AG10803 (cell line): ENCODE measurements at places on chromosomes 3 and 15.

DNA sequence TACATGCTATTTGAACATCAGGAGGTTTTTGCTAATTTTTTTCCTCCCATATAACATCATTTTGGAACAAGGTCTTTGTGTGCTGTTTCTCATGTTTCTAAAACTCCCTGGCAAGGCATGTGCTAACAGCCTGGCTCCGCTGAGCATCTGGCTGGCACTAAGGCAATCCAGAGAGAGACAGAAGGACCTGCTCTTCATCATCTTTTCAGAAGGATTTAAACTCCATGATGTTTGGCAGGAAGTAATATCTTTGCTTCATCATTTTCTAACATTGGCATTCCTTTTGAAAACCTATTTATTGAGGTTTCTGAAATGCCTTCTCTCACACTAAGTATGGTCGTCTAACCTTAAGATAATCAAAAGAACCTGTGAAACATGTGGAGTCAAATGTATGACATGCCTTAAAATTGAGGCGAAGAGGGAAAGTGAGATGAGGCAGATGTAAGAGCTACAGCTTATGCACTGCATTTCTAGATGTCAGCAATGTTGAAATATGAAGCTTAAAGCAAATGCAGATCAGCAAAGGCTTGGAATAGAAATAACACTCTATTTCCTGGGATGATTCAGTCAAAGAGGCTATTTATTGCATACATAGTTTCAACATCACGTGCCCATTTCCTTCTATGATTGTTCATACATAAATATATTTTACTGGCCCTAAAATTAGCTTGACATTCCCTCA lies 592.0 kb downstream of the ZNF385D start:
- DNase-seq = peak; percentile 92

GRCh38 chr15:59618406-59618805 lies 6.8 kb downstream of the GCNT3 start:
- no peak for DNase-seq

GRCh38 chr3:105996781-105997180 lies 128.0 kb upstream of the CBLB start:
- no peak for DNase-seq

GRCh38 chr15:68693071-68693470 lies 114.3 kb downstream of the CORO2B start:
- DNase-seq = peak; percentile 69
